ENCODE measurements at places on chromosomes 13 and 19. TPM values are rescaled to one million over a fixed set of nuclear protein-coding genes. Genes with fewer than 3 reads are reported as not detected.

The LCP1 gene
- 28.2 TPM for total RNA-seq

The PCDH9 gene
- total RNA-seq = 1.2 TPM

The CFAP97D2 gene
- total RNA-seq = not detected

The NANOS2 gene
- not detected for total RNA-seq

The SERPINE3 gene
- not detected for total RNA-seq
